ENCODE measurements at places on chromosomes 5 and 9.
A peak's percentile ranks its signal among the peaks of the same experiment; 100 is the strongest.

GRCh38 chr9:4243877-4244812 lies 55.7 kb downstream of the GLIS3 start:
- DNase-seq, result no peak

- DNase-seq, result no peak
These were observed 1278.8 kb downstream of the MAT2B start for GRCh38 chr5:164784230-164784629.

DNA sequence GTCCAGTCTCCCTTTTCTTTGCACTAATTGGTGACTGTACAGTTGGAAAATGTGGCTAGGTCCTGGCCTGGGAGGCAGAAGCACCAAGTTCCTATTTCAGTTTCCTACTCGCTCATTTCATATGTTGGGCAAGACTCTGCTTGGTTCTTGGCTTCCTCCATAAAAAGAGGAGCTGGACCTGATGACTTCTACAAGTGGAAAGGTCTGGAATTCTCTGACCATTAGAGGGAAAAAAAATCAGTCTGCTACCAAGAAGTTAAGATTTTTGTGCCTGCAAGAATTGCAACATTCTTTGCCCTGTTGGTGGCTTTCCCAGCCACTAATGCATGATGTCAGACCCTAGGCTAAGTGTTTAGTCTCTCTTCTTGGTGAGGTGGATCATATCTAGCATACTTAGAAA lies 91.5 kb downstream of the WDR41 start:
- no peak for DNase-seq

DNA sequence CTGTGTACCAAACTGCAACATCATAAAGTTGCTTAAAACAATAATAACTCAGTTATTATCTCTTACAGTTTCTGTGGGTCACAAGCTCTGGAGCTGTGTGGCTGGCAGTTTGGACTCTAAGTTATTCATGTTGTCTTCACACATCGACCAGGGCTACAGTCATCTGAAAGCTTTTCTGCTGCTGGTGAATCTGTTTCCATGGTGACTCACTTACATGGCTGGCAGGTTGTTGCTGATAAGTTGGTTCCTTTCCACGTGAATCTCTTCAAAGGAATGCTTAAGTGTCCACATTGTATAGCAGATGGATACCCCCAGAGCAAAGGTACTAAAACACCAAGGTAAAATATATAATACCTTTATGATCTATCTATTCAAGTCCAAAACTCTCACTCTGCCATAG lies 44.8 kb upstream of the CYLC2 start:
- DNase-seq, result peak; percentile 33

GRCh38 chr9:115170358-115171073 lies 52.6 kb upstream of the TNC start:
- peak; percentile 75 for DNase-seq

- DNase-seq, result no peak
These were observed 83.7 kb downstream of the PCSK5 start for GRCh38 chr9:75974016-75974766.

- DNase-seq, result no peak
These were observed 162.9 kb upstream of the NMUR2 start for GRCh38 chr5:152568016-152568415.

DNA sequence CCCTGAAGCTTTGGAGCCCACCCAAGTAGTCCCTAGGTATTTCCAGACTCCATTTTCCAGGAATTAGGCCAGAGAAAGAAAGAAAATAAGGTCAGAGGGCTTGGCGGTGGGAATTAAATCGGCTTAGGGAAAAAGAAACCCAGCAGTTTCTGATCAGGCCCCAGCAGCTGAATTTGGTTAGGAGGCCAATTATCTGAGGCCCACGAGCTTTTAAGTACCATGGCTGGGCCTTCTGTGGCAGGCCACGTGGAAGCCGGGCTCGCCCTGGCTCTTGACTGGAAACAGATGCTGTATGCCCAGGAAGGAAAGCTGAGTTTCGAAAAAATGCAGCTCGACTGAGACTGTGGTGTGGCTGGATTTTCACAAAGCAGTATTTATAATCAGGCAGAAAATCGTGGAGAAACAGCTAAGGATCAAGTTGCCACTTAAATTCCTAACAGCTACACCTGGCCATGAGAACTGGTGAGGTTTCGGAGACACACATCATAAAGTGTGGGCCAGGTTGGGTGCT lies 75.1 kb upstream of the PANK3 start:
- no peak for DNase-seq

- no peak for DNase-seq
These were observed 297.9 kb downstream of the EFNA5 start for GRCh38 chr5:107372723-107373450.

DNA sequence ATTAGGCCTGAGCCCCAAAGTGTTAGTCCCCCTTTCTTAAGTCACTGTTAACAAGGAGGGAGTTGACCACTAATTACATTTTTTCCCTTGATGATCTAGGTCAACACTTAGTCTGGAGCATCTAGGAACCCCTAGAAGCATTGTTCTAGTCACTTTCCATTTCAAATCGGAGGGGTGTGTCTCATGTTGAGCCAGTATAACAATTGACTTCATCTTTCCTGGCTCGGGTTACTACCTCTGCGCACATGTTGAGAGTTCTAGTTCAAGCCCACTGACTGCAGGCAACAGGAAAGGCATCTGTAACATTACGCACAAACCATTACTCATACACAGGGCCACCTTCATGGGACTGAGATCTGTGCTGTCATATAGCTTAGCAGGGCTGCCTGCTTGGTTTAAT lies 164.9 kb downstream of the NTRK2 start:
- no peak for DNase-seq

DNA sequence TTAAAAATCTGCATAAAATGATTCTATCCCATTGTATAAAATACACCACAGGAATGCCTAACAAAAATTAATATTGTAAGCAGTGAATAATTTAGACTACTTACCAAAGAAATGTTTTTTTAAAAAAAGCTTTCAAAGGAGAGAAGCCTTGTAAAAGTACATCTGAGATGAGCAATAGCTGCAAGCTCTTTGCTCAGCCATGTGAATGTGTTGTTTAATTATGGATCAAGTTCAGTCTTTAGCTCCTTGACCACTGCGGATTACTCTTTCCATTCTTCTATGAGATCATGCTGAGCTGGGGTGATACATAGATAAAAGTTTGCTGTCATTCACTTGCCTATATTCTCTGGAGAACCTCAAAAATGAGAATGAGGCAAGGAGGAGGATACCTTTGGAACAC lies 782.4 kb upstream of the ZNF608 start:
- peak; percentile 21 for DNase-seq

DNA sequence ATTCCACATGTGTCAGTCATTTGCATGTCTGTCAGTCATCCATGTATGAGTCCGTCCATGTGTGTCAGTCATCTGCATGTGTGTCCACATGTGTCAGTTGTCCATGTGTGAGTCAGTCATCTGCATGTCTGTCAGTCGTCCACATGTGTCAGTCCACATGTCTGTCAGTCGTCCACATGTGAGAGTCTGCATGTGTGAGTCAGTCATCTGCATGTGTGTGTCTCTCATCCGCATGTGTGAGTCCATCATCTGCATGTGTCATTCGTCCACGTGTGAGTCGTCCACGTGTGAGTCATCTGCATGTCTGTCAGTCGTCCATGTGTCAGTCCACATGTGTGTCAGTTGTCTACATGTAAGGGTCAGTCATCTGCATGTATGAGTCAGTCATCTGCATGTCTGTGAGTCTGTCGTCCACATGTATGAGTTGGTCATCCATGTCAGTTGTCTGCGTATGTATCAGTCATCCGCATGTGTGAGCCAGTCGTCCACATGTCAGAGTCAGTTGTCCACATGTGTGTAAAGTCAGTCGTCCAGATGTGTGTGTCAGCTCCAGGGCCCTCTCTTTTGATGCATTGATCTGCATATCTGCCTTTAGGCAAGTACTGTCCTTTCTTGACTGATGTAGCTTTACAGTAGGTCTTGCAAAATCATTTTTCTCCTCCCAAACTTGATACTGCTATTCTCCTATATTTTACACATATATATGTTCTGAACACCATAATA lies 72.5 kb upstream of the CACNA1B start:
- peak; percentile 3 for DNase-seq

DNA sequence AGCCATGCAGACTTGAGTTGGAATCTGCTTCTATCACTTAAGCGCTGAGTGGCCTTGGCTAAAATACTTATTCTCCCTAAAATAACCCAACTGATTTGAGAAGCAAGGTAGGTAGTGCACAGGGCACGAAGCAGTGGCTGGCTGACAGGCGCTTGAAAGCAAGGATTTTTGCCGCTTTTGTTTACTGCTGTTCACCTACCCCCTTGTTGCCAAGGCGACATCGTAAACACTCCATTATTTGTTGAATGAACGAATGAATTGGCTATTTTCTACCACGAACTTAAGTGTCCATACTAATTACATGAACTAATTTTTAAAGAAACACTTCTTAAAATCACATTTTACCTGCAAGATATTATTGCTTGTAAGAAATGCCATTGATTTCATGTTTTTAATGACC lies 98.0 kb downstream of the ANKH start:
- DNase-seq, result no peak

GRCh38 chr9:137772281-137772873 lies 105.2 kb upstream of the CACNA1B start:
- no peak for DNase-seq

DNA sequence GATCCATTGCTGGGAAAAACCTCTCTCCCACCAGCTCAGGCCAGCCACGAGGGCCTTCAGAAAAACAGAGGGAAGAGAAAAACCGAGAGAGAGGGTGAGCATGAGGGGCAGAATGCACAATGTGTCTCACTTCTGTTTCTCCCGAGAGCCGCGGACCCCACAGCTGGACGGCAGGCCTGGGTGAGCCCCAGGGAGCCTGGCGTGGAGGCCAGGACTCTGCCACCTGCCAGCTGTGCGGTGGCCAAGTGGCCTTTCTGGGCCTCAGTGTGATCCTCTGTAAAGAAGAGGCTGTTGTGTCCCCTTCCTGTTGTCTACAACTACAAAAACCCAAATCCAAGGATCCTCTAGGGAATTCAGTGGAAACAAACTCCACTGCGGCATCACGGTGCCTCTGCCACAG lies 179.3 kb downstream of the PAX5 start:
- no peak for DNase-seq

DNA sequence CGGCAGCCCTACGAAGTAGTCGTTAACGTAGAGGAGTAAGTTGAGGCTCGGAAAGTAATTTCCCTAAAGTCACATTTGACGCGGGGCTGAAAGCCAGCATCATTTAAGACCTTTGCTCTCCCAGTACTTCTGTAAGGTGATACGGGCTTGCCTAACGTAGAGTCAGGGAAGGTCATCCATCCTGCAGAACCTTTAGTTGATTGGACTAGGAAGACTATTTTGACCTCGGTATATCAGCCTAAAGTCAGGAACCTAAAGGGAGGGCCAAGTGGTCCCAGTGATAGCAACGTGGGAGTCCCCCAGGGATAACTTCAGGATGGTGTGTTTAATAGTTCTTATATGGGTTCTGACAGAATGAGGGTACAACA lies 657 bp downstream of the NUP214 start:
- DNase-seq, result no peak

GRCh38 chr5:64811050-64811640 lies 42.4 kb downstream of the CWC27 start:
- DNase-seq, result peak; percentile 77

DNA sequence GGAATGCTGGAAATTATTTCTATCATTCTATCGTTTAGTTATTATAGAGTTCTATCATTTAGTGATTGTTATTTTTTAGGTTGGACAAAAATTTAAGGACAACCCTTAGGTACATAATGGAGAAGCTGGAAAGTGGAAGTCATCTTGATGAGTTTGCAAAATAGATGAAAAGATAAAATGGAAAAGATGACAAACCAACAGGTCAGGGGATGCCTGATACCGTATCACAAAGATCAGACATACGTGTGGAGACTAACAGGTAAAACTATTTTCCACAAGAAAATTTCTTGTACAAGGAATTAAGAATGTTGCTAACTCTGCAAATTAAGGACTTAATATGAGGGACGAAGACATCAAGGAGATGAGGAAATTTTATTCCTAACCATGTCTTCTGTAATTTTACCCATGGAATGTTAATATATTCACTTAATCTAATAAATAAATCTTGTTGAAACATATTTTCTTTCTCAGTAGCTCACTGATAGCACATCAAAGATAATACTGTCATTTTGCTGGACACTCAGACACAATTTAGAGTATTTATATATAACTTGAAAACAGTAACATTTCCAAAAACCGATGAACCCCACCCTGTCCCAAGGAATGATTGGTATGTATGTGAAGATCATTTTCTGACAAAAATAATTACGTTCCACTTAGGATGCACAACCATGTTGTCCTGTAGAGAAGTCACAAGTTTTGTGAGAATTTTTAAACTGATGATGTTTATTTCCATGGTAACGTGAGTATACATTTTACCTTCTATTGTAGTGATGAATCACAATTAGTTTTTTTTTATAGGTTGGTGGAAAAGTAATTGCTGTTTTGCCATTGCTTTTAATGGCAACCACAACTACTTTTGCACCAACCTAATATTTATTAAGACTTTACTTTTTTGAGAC lies 2.6 kb downstream of the LURAP1L start:
- DNase-seq, result peak; percentile 42

- peak; percentile 50 for DNase-seq
These were observed 30.0 kb downstream of the DNAJC21 start for GRCh38 chr5:34959323-34959722.
